Activated CD4-positive, alpha-beta T cell treated with anti-CD3 and anti-CD28 coated beads, Interleukin-10, Interleukin-2, amounts not matched to agents 100 ng/mL and 50 ng/mL, durations not matched to agents 16 hours and 8 hours (primary cell): ENCODE measurements at places on chromosomes 13 and 19.

DNA sequence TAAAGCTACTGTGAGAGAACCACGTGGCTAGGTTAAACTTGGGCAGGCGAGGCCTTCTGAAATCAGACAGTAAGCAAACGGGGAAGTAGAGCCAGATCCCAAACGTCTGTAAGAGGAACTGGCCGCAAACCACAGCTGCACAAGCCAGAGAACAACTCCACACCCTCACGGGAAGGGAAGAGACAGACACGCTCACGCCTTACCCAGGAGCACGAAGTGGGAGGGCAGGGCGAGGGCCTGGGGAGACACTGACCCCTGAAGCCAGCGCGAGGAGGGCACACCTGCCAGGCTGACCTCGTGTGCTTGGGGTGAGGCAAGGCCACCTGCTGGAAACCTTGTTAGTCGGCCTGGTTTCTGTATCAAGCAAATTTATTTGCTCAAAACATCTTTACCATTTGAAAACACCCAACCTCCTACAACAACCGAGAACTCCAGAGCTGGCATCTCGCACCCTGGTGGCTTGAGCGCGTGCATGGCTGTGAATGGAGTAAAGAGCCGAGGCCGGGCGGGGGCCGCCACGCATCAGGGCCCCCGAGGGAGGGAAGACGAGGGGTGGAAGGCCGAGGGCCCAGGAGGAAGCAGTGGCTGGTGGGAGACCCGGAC is 7.3 kb downstream of the POLR2E start:
- DNase-seq, result peak; percentile 53

DNA sequence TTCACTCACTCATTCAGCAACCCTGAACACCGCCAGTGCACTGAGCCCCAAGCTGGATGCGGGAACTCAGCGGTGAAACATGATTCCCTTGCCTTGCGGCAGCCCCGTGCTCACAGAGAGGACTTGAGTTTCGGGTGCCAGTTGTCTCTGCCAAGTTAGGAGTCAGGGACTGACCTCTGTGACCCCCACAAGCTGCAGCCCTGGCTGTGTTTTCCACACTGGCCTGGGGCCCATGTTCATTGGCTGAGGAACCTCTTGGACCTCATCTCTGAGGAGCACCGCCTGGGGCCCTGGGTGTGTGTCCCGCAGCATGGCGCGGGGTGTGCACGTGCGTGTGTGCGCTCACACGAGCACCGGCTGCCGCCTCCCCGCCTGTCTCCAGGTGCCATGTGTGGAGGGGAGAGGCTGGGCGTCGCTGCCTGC is 31.0 kb downstream of the CAPN12 start:
- DNase-seq, result no peak

DNA sequence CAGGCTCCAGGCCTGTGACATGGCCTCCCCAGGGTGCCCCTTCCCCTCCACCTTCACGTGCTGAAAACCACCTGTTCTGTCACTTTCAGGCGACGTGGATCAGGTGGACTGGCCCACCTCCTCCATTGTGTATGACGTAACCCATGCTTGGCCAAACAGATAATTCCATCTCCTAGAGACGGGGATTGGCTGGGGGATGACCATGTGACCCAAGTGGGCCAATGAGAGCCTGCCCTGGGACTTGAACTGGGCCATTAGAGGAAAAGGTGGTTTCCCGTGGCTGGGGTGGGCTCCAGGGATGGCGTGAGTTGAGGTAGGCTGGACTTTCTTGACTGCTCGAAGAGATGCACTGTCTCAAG is 3.6 kb upstream of the ADAMTSL5 start:
- no peak for DNase-seq

GRCh38 chr13:44148159-44148914 is 225.3 kb upstream of the SERP2 start:
- no peak for DNase-seq

DNA sequence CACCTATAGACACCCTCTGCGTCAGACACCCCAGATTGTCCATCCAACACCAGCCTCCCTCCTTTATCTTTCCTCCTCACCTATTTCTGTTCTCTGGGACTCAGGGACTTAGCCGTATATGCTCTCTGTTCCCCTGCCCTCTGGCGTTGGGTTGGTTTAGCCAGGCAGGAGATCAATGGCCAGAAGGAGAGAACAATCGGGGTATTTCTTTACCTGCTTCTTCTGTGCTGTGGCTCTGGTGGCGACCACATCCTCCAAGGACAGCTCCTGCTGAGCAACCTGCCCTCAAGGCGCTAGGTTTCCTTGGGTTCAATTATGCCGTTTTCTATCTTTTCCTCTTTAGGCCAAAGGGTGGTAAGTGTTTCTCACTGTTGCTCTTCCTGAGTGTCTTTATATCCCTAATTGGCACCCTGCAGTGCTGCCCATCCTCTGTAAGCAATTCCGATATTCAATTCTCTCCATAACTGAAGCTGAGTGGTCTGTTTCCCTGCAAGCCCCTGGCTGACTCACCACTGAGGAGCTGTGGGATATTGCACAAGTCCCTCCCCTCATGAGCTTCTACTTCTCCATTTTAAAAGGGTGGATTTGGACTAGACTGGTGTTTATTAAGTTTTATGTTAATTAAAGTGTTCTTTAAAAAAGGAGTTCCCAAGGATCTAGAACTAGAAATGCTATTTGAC is 63.7 kb upstream of the TMTC4 start:
- DNase-seq, result no peak

DNA sequence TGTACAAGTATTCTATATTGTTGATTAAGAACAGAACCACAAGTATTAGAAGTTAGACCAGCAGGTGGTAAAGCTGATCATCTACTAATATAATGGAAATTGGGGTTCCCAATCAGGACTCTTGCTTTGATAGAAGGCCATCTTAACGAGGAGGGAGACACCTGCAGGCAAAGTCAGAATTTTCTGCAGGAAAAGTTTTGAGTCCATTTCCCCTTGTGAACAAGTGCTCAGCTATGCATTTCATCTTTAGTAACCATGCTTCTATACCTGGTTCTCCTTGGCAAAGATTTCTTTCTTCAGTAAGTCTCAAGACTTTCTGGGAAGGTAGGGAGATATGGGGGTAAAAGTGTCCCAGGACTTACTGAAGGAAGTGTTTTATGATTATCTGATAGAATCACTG is 36.1 kb upstream of the USPL1 start:
- DNase-seq, result peak; percentile 33

- no peak for DNase-seq
Observed at GRCh38 chr13:113551081-113552000, 33.2 kb upstream of the TFDP1 start.

DNA sequence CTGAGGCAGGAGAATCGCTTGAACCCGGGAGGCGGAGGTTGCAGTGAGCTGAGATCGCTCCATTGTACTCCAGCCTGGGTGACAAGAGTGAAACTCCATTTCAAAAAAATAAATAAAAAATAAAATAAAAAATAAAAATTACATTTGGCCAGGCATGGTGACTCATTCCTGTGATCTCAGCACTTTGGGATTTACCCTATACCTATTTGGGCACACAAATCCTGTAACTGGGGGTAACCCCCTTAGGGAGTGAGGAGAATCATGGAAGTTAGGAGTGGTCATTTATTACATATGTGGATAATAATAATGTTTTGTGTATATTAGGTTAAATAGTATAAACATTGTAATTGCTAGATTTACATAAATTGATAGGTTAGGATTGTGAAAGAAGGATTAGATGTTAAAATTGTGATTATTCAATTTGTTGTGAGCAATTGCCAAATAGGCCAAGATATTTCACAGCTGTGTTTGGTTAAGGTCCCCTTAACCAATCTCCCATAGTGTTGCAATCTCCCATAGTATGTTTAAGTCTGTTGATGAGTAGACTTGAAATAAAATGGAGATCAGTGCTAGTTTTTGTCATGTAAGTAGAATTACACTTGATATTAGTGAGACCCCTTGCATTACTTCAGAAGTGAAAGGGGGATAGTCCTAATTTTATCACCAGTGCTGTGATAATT is 30.7 kb downstream of the ZNF844 start:
- no peak for DNase-seq

DNA sequence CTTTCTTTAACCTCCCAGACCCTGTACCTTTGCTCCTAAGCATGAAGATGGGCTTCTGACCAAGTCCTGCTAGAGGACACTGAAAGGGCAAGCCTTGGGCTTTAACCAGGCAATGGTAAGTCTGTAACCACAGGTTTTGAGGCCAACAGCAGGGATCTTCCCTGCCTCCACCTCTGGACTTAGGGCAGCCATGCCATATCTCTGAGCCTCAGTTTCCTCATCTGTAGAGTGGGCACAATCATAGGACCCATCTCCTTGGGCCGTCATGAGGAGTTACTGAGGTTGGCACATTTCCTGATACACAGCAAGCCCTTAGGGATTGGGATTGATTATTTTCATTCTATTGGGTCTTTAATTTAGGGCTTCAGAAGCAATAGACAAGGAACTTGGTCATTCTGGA is 14.7 kb downstream of the KLK1 start:
- DNase-seq, result no peak
